ENCODE measurements at places on chromosomes 5 and 9.

DNA sequence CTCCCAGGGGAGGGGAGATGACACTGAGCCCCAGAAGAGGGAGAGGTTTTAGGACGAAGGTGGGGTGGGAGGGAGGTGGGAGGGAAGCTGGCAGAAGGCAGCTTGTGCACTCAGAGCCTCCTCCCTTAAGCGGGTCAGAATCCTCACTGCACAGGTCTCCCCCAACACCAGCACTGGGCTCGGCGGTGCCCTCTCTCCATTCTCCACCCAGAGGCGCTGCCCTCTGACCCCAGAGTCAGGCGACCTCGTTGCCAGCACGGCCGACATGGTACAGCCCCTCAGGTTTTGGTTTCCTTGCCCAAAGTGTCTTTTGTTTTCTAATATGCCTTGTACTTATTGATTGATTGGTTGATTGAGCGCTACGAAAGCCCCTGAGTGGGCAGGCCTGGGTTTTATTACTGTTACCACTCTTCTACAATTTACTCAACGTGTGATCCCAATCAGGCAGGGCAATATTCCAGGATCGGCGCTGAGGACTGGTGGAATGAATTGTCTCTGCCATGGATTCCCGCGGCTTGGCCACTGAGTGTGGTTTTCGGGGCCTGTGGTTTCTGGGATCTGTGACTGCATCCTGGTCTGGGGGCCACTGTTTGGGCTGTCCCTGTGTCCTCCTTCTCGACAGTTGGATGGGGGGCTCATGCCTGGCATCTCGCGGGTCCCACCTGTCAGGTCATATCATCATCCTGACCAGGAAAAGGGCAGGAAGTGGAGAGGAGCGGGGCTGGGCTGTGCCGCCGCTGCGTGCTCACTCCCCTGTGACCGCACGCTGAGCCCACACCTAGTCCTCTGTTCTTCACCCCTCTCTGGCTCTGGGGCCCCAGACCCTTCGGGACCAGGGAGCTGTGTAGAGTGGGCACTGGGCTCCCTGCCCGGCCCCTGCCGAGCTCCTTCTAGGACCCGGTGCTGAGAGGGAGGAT lies 9.6 kb upstream of the FCN2 start:
- no peak for DNase-seq

GRCh38 chr9:129333617-129334104 lies 155.6 kb upstream of the IER5L start:
- DNase-seq = no peak

DNA sequence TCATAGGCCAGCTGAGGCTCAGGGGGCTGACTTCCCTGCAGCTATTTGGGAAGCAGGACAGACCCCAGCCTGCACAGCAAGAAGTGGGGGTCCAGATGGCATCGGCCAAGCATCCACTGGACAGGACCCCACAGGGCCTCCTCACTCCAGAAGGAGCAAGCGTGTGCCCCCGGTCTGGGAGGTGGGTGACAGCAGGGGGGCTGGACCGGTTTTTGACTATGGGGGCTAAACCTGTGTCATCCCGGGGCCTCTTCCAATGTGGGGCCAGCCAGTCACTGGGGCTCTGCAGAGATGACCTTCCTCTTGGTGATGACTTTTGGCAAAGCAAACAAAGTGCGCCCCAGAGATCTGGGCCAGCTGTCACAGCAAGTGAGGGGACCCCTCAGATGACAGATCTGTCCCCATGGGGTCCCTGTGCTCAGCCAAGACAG lies 163.9 kb downstream of the OLFM1 start:
- no peak for DNase-seq

DNA sequence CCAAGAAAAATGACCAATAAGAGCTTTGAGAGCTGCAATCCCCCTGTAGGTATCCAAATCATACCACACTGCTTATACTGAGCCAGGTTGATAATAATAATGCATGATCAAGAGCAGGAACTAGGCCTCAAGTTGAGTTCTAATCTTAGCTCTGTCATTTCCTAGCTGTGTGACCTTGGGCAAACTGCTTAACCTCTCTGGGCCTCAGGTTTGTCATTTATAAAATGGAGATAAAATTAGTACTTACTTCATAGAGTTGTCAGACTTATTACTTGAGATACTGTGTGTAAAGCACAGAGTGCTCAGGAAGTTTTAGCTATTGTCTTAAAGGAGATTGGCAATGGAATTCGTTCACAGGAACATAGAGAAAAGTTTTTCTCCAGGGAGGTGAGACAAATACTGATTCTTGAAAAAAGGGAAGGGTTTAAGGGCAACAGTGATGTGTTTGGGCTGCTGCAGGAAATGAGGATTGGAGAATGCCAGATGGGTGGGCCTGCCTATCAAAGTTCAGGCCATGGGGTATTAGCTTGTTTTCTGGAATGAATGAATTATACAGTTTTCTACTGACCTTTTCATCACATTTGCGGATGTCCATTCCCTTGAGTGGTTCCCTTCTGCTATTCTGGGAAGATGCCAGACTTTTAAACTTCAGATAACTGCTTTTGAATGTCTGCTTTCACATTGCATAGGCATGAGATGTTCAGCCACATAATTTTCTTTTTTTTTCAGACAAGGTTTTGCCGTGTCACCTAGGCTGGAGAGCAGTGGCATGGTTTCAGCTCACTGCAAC lies 10.2 kb upstream of the ATP6V0E1 start:
- DNase-seq = no peak

- DNase-seq = no peak
These were observed 15.0 kb downstream of the LHX6 start for GRCh38 chr9:122213589-122214413.

GRCh38 chr5:56342616-56343015 lies 109.5 kb upstream of the ANKRD55 start:
- no peak for DNase-seq

GRCh38 chr9:116144555-116144954 lies 9.0 kb upstream of the PAPPA start:
- no peak for DNase-seq

All from NCI-H446 (cell line).